HuH-7.5 (cell line): ENCODE measurements at places on chromosomes 12 and 14.

DNA sequence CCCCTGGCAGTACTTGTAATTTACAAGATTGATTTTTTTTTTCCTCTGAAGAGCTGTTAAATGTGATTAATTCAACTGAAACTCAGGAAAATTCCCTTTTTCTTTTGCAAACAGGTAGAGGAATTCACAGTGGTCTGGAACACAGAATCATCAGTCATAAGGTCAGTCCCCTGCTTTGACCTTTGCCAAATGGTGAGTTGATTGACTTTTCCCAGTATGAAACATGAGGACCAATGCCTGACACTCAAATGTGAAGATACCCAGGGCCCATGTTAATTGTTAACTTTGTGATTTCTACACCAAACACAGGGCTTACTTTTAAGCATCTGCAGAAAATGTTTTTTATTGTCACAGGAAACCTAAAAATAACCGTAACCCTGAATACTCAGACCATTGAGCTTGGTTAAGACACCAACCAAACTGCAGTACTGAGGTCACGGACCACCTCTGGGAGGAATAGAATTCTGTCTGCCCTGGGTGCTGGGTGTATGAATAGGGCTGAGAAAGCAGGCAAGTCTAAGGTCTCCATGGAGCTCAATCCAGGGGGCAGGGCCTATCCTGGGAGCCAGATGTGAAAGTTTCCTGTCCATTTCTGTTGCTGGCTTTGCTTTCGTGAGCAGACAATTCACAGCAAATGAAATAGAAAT lies 192.4 kb downstream of the TMX1 start:
- DNase-seq: peak; percentile 22

DNA sequence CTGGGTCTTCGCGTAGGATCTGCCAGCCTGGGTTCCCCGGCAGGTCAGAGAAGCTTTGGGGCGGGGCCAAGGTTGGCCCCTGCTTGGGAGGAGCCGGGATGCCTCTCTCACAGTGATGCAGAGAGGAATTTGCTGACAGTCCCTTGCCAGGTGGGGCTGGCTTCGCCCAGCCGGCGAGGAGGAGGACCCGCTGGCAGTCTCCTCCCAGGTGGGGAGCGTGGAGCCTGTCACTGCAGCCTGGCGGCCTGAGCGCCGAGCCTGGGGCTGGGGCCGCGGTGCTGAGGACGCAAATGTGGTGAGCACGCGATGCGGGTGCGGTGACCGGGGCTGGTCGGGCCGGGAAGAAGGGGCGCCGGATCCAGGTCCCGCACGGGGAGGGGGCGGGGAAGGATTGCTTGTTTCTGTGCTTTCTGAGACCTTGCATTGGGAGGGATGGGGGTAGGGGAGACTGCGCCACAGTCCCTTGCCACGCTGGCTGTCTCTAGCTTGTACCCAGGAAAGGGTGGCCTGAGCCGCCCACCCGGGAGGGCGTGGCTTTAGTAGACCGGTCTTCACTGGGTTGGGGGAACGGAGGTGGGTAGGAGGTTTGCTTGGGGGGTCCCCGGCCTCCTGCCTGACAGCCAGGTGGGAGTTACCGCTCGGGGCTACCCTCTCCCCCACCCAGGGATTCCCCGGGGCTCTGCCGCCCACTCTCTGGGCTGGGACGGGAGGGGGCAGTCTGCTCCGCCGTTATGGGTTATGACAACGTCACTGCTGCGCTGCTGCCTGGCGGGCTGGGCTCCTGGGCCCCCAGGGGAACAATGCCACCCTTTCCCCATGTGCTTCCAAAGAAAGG lies at the start of gene TMEM63C:
Gene TMEM63C, plus strand, starts transcription at position 196 of the 835 bp plus-strand sequence. CDS start 37,016 bp downstream, outside the sequence.
- peak; percentile 57 for DNase-seq

DNA sequence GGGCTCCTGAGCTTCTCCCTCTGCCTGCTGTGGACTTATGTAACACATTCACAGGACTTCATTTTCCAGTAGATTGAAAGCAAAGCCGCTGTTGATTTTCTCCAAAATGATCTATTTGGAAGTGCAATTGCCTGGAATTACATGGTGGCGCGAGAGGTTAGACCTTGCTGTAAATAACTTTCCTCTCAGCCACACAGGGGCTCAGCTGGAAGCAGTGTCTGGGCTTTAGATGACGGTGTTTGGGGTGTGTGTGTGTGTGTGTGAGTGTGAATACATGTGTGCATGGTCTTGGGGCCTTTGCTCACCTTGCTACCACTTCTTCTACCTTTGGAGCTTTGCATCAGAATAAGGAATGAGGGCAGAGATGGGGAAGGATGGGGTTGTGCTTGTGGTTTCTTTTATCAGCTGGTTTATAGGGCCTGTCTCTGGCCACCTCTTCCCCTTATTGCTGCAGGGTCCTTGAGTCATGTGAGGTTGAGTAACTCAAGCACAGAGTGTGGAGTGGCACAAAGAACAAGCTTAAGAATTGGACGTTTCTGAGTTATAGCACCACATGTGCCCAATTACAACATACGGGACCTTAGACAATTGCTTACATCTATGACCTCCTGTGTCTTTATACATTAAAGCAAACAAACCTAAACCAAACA lies 280.6 kb downstream of the NRXN3 start:
- DNase-seq: no peak

DNA sequence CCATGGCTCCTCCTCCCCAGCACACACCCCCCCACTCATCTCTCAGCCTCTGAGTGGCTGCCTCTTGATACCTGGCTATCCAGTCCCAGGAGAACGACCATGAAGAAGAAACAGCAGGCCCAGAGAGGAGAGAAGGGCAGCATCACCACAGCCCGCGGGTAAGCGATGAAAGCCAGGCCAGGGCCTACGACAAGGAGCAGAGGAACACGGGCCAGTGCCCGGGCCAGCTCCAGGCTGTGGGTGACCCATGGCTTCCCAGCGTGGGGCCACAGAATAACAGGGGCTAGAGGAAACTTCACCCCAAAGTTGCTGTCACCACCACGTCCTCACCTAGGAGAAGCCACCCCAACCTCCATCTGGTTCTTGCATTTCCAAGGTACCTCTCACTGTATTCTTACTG lies 10.4 kb upstream of the SLC6A12 start:
- DNase-seq: no peak

DNA sequence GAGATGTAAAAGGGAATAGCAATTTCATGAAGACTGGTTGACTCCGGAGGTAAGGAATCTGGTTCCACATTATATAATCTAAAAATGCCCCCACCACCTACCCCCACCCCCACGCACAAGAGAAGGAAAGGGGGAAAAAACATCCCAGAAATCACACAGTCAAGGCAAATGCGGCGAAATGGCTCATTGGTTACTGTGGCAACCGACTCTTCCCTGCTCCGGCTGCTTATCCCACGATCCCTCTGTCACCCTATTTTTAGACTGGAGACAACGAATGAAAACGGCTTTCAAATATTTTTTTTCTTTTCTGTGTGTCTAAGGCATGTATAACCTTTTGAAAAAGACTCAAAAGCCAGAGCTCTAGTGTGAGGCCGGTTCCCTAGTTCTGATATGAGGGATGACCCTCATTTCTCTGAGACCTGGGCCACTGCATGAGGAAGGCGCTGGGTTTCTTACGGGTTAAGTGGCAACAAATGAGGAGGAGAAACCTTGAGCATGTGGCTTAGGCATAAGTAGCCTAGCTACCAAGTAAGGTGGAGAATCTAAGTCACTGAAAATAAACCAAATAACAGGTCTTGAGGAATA lies 148.3 kb upstream of the GRIN2B start:
- DNase-seq: no peak

GRCh38 chr12:91171476-91171875 lies 11.1 kb downstream of the DCN start:
- DNase-seq: no peak

DNA sequence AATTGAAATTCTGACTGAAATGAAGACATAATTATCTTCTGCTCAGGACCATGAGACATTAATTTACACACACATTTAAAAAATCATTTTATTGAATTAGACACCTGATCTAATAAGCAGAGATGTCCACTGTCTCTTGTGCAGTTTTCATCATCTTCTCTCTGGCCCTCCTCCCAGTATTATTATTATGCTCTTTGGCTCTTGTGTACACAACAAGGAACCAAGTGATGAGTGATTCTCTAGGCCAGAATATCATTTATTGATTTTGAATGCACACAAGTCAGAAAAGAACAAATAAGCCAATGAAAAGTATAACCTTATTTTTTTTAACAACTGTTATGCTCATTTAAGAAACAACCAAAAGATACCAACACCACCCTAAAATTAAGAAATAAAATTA lies 244.7 kb upstream of the KRR1 start:
- DNase-seq: no peak

DNA sequence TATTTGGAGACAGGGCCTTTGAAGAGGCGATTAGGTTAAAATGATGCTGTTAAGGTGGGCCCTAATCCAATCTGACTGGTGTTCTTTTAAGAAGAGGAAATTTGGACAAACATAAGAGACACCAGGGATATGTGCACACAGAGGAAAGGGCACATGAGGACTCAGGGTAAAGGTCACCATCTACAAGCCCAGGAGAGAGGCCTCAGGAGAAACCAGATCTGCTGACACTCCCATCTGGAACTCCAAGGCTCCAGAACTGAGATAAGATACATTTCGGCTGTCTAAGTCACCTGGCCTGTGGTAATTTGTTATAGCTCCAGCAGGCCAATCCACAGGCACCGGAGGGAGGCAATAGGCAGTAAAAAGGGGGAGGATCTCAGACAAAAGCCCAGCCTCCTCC lies 48.6 kb downstream of the KICS2 start:
- DNase-seq: no peak

DNA sequence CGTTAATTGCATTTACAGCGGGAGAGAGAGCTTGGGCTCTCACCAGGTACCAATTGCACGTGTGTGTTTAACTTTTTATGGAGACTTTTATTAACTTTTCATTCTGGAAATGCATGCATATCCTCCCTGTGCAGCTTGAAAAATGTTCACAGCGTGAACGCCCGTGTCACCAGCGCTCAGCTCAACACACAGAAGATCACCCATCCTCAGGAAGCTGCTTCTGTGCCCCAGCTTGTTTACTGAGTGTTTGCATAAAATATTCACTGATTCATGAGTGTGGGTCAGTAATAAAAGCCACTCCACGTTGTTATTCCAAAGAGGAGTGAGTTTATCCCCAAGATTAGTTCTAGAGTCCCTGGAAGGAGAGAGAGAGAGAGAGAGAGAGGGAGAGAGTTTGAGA lies 75.5 kb upstream of the FZD10 start:
- no peak for DNase-seq

DNA sequence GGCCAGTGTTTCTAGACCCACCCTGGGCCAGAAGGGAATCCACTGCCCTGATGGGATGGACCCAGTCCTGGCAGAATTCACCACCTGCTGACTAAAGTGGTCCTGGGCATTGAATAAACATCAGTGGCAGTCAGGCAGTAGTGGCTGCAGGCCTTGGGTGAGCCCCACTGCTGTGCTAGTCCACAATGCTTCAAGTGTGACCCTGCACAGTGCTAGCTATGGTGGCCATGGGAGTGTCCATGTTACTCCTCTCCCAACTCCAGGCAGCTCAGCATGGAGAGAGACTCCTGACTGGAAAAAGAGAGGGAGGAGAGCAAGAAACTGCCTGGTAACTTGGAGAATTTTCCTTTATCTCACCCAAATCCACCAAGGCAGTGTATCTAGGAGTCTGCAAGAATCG lies 17.5 kb upstream of the CSRP2 start:
- DNase-seq: no peak

DNA sequence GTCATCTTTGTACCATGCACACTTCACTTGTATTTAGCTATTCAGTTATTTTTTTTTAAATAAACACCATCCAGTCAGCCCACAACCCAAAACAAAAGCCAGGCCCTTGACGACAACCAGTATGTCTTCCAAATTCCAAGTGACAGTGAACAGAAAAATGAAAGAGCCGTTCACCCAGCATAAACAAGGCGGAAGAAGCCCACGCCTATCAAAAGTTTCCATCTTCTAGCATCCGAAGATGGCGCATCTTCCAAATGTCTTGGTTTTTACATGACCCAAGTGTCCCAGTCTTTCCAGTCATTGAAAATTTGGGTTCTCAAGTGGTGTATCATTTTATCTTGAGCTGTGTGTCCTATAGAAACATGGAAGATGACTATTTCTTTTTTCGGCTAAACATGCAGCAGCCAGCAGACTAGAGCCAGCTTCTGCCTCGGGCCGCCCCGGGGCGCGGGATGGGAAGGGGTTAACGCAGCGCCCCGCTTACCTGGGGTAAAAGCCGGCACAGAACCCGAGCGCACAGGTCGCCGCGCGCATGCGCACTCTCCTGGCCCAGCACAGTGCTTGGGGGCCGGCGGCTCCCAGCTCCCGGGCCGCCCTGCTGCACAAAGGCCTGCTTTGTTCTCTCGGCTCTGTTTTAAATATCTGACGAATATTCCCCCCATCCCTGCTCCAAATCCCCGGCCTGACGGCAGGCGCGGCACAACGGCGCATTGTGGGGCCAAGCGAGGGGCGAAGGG lies 164.8 kb downstream of the ZFP36L1 start:
- DNase-seq: peak; percentile 84

DNA sequence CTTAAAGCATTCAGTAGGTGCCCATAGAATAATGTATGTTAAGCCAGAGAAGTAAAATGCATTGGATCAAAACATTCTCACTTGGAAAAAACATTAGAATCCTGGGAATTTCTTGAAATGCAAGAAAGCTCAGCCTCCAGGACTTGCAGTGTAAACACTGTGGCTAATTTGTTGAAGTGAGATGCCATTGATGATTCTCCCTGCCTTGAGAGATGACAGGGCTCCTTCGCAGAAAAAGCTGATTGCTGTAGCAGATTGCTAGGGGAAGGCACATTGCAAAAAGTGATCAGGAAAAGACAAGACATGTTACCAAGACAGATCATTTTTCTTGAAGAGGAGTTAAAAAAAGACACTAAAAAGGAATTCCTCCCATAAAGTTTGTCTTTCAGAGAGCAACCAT lies 204.2 kb upstream of the HMGA2 start:
- no peak for DNase-seq

DNA sequence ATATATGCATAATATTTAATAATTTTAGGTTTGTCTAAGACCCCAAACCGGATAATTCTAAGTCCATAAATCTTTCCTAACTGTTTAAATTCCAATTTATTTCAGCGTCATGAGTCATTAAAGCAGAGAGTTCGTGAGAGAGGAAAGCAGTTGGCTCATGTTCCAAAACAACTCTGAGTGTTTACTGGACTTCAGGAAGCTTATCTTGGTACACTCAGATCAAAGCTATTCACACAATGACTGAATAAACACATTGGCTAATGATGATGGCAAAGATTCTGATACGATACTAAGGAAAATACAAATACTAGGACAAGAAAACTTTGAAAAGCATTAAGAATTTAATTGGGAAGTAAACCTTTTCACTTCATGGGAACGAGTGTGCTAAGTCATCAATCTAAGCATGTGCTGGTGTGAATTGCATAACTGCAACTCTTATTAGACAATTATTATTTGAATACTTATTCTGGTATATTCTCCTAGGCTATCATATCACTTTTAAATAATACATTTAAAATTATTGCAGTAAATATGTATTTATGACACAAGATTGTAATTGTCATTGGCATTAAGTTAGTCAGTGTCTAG lies 34.8 kb upstream of the CLEC14A start:
- no peak for DNase-seq

DNA sequence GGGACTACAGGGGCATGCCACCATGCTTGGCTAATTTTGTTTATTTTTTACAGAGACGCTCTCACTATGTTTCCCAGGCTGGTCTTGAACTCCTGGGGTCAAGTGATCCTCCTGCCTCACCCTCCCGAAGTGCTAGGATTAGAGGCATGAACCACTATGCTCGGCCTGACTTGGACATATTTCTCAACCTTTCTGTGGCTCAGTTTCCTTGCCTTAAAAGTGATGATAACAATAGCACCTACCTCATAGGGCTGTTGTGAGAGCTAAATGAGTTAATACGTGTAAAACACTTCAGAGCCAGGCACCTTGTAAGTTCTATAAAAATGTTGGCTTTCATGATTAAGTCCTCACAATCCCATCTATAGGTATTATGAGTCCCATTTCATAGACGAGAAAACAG lies 89.2 kb upstream of the METAP2 start:
- no peak for DNase-seq
